ENCODE measurements at places on chromosomes 12 and 14.

DNA sequence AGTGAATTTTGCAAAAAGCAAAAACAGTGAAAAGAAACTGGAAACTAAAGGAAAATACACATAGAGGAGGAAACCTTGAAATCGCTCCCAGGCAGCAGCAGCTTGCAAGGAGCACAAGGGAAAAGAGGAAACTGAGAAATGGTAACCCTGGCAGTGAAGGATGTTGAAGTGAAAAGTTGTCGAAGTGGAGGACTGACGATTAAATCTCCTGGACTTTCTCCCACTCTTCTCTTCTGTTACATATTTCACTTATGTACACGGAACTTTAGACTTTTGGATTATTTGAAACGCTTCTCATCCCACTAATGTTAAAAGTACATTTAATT lies 388.8 kb upstream of the USP15 start:
- no peak for DNase-seq

- DNase-seq = no peak
Measured at GRCh38 chr14:95364481-95365209, 44.9 kb upstream of the CLMN start.

- no peak for DNase-seq
Measured at GRCh38 chr14:99996951-99997571, 68.2 kb upstream of the EVL start.

DNA sequence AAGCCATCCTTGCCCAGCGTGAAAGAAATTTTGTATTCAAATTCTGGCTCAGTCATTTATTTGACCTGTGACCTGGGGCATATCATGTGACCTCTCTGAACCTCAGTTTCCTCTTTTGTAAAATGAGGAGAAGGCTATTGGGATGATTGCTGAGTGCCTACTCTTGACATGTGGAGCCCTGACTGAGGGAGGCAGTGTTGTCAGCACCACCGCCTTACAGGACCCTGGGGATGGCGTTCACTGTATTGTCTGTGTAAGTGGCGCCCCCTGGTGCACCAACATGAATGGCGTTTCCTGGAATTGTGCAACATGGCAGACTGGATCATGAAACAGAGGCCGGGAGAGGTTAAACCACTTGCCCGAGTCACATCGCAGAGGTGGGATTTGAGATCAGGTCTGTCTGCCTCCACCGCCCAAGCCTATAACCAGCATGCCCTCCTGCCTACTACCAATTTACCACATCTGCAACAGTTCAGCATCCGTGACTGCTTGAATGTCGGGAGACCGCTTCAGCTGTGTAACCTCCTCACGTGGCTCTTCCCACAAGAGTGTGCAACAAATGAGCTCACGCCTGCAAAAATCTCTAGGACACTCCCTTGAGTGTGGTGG lies 20.1 kb upstream of the CCDC63 start:
- peak; percentile 72 for DNase-seq

GRCh38 chr14:104559804-104560585 lies 19.6 kb upstream of the C14orf180 start:
- no peak for DNase-seq

GRCh38 chr12:100346660-100347059 lies 10.2 kb upstream of the SLC17A8 start:
- DNase-seq = no peak

DNA sequence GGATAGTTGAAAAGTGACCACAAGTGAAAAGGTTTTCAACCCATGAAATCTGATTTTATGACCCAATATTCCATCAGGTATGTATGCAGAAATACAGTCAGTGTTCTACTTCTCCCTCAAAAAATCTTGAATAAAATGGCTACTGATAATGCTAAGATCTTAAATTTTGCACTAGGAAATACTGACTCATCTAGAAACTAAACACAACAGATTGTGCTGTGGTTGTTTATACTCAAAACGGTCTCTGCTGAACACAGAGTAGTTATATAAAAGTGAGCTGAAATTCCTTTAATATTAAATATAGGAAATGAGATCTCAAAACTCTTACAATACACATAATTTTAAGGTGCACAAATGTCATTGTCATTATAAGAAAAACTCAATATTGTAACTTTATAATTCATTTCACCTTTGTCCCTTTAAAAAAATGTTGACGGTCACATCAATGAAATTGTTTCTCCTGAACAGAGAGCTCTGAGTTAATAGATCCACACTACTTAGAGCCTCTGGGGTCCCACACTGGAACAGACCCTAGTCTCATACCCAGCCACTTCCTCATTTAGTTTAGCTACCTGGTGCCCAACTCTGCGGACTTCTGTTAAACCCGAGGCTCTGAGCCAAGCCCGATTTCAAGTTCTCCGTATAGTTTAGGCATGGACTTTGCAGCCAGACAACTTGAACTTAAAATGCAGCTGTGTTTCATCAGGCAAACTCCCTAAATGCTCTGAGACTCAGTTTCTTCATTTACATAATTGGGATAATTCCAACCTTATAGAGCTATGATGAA lies 9.3 kb downstream of the COCH start:
- no peak for DNase-seq

All from T-helper 9 cell (primary cell).